Liver (tissue), 10 donors: ENCODE measurements at places on chromosomes 3 and 15. TPM values are rescaled to one million over a fixed set of nuclear protein-coding genes. Genes with fewer than 3 reads are reported as not detected.

DNA sequence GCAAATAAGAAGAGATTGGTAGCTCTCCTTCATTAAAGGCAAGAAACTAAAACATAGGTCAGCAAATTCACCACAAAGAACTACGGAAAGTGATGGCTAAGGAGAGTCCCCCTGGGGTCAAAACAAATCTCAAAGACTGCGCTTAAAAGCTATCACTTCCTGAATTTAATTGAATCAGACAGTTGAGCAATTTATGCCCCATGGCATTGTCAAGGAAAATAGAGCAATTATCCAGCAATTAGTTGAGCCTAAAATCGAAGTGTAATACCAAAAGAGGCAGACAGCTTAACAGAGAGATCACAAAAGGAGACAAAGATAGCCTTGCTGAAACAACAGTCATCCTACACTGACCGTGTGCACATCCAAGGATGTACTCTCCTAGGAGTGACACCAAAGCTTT is 74.4 kb upstream of the SCN10A start:
- no peak overlapping the region for H3K27ac ChIP-seq
- H3K4me1 ChIP-seq, result no peaks in the 10 kb centered on the region
- H3K36me3 ChIP-seq, result no peaks in the 10 kb centered on the region
- DNase-seq, result no peak

DNA sequence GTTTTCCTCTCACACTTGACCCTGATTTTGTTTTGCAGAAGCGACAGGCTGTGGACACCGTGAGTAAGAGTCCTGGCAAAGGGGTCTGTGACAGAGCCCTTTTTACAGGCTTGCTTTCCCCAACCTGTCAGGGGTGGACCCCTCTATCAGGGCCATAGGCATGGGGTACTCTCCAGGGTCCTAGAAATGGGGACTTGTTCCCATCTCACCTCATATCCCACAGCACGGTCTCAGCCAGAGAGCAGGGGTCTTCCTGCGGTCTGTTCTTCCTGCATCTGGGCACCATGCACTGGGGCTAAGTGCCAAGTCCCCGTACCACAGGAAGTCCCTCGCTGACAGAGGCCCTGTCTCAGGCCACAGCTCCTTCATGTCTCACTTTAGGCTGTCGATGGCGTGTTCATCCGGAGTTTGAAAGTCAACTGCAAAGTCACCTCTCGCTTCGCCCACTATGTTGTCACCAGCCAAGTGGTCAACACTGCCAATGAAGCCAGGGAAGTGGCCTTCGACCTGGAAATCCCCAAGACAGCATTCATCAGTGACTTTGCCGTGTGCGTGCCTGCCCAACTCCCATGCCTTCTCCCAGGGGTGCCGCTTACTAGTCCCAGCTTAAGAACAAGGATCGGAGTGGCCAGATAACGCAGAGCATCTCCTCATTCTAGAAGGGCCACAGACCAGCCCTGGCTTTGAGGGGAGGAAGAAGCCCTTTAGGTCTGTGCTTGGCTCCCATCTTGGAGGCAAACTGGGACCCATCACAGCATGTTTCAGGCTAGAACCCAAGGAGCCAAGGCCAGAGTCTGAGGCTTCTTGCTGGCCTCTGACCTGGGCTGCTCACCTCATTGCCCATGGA is 783 bp downstream of the ITIH1 start:
- H3K4me1 ChIP-seq, result peaks cover 70% of the 10 kb centered on the region
- H3K27me3 ChIP-seq, result no peaks in the 10 kb centered on the region
- DNase-seq, result peak; percentile 33

GRCh38 chr15:22893881-22894280 is 55.4 kb downstream of the NIPA2 start:
- no peak overlapping the region for H3K27ac ChIP-seq
- no peak for DNase-seq
- H3K36me3 ChIP-seq, result peaks cover 3% of the 10 kb centered on the region
- H3K4me1 ChIP-seq, result no peaks in the 10 kb centered on the region
- no peak overlapping the region for H3K4me3 ChIP-seq

- H3K36me3 ChIP-seq, result no peaks in the 10 kb centered on the region
- H3K4me1 ChIP-seq, result no peaks in the 10 kb centered on the region
These were observed 742.0 kb upstream of the LMCD1 start for GRCh38 chr3:7759630-7760029.

- H3K4me1 ChIP-seq, result no peaks in the 10 kb centered on the region
- no peaks in the 10 kb centered on the region for H3K27me3 ChIP-seq
- H3K36me3 ChIP-seq, result no peaks in the 10 kb centered on the region
- H3K27ac ChIP-seq, result no peak overlapping the region
These were observed 32.5 kb downstream of the BOC start for GRCh38 chr3:113243846-113244245.

- no peaks in the 10 kb centered on the region for H3K4me1 ChIP-seq
- H3K27me3 ChIP-seq, result no peaks in the 10 kb centered on the region
- no peaks in the 10 kb centered on the region for H3K36me3 ChIP-seq
- DNase-seq, result no peak
- H3K27ac ChIP-seq, result no peak overlapping the region
These were observed 9.2 kb downstream of the CD200R1 start for GRCh38 chr3:112965656-112966055.

GRCh38 chr3:189309400-189309975 is 137.7 kb downstream of the TPRG1 start:
- H3K36me3 ChIP-seq, result no peaks in the 10 kb centered on the region
- H3K4me1 ChIP-seq, result no peaks in the 10 kb centered on the region
- H3K27ac ChIP-seq, result no peak overlapping the region

GRCh38 chr3:133074977-133075376 is 36.8 kb downstream of the TMEM108 start:
- H3K27me3 ChIP-seq, result peaks cover 3% of the 10 kb centered on the region
- no peaks in the 10 kb centered on the region for H3K36me3 ChIP-seq
- no peak overlapping the region for H3K27ac ChIP-seq
- no peak overlapping the region for H3K4me3 ChIP-seq

- no peak overlapping the region for H3K27ac ChIP-seq
- H3K36me3 ChIP-seq, result no peaks in the 10 kb centered on the region
- DNase-seq, result no peak
- no peak overlapping the region for H3K4me3 ChIP-seq
- H3K4me1 ChIP-seq, result peaks cover 7% of the 10 kb centered on the region
These were observed 293.7 kb upstream of the GADL1 start for GRCh38 chr3:31188112-31188511.

DNA sequence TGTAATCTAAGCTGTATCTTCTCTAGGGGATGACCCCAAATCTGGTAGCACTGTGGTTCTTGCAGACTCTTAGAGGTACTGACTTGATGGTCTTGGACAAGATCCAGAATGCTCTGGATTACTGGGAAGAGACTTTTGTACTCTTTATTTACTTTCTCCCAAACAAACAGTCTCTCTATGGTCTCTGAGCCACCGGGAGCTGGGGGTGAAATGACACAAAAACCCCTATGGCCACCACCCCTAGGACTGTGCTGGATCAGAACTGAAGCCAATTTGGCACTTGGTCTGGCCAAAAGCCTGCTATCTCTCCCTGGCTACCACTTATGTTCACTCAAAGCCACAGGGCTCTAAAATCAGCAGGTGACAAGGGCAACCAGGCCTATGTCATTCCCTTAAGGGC is 50.2 kb upstream of the SI start:
- H3K27me3 ChIP-seq, result no peaks in the 10 kb centered on the region
- no peak for DNase-seq
- H3K27ac ChIP-seq, result no peak overlapping the region
- no peak overlapping the region for H3K4me3 ChIP-seq
- peaks cover 31% of the 10 kb centered on the region for H3K4me1 ChIP-seq
- H3K36me3 ChIP-seq, result no peaks in the 10 kb centered on the region

GRCh38 chr15:90011705-90012104 is 10.6 kb downstream of the ZNF710 start:
- no peak overlapping the region for H3K4me3 ChIP-seq
- DNase-seq, result no peak
- no peaks in the 10 kb centered on the region for H3K27me3 ChIP-seq
- H3K27ac ChIP-seq, result no peak overlapping the region
- no peaks in the 10 kb centered on the region for H3K4me1 ChIP-seq

DNA sequence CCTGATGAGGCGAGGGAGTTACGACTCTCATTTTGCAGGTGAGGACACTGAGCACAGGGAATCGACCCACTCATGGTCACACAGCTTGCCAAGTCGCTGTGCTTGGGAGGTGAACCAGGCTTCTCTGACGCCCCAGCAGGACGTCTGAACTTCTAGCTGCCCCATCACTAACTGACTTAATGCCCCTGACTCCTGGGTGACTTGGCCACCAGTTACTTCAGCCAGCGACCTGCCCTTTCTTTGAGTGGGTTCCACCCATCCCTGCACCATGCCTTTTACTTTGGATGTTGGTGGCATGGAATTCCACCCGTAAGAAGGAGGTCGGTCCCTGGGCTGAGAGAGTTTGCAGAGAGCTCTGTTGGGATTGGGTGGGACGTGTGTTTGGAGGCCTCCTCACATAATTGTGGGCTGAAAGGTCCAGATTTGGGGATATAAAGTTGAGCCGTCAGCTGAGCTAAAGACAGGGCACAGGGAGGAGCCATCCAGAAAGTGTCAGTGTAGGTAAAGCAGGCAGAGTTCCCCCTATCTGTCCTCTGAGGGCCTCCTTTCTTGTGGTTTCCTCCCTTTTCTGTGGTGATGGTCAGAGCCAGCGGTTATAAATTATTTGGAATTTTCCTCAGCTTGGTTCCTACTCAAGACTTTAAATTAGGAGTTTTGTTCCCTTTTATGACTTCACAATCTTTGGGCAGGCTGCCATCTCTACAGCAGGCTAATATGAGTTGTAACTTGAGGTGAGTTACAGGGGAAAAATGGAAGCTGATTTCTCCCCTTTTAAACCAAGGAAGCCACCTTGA is 55.0 kb downstream of the FLNB start:
- no peaks in the 10 kb centered on the region for H3K27me3 ChIP-seq
- no peak overlapping the region for H3K4me3 ChIP-seq
- H3K4me1 ChIP-seq, result peaks cover 67% of the 10 kb centered on the region
- H3K36me3 ChIP-seq, result no peaks in the 10 kb centered on the region
- peak overlapping the region; percentile 66 for H3K27ac ChIP-seq

DNA sequence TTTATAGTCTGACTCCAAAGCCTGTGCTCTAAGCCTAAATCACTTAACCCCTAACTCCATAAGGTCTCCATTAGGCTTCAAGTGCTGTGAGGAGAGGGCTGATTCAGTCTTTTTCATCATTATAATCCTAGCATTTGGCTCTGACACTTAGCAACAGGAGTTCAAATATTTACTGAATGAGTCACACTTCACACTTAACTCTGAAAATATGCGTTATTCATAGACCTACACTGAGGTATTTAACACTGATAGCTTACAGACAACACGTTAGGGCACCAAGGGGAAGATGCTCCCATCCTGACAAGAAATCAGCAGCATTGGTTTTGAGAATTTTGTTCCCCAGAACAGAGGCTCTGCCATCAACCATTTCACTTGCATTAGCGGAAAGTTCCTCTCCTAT is 53.5 kb downstream of the MSL2 start:
- no peak for DNase-seq
- H3K27me3 ChIP-seq, result no peaks in the 10 kb centered on the region
- H3K4me3 ChIP-seq, result no peak overlapping the region
- H3K4me1 ChIP-seq, result no peaks in the 10 kb centered on the region

DNA sequence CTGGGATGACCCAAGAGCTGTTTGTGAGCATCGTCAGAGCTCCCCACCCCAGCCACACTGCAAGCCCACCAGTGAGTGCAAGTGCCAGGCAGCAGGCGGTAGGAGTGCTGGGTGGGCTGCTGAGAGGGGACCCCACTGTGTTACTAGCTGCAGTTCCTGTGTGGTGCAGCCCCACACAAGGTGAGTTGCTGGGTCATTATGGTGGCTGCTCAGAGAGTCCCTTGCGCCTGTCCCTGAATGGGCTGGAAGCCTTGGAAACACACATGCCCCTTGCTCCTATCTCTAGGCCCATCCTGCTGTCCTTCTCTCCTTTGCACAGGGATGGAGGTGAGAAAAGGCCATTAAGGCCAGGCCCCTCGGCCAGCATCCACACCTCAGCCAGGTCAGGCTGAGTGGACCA is 83.7 kb downstream of the SEC22A start:
- no peaks in the 10 kb centered on the region for H3K4me1 ChIP-seq
- H3K27ac ChIP-seq, result no peak overlapping the region
- DNase-seq, result no peak
- no peak overlapping the region for H3K4me3 ChIP-seq

DNA sequence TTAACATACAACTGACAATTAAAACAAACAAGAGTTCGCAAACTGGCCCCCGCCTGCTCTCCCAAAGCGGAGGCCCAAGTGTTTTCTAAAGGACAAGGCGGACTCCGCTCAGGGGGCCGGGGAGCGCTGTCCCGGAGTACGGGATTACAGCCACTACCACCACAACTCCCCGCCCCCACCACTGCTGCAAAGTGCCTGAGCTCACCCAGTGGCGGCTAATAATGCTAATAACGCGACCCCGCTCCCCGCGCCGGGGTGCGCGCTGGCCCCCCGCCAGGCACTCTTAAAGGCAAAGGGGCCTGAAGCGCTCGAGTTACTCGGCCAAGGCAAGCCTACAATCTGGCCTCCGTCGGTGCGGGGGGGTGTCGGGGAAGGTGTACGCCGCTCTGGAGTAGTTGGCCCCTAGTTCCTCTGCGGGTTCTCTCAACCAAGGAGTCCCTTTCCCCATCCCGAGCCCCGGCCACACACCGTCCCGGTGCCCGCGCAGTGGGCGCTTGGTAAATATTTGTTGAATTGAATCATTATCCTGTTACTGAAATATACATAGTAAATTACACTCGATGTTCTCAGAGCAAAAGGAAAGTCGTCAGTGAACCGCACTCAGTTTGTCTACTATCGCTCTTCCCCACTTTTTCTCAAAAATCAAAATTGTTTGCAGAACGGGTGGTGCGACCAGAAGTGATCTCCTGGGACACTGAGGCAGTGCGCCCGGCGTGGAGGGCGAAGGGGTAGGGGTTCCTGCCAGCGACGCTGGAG is 827 bp downstream of the WNT5A start:
- peak; percentile 64 for DNase-seq
- peak overlapping the region; percentile 96 for H3K27ac ChIP-seq
- H3K27me3 ChIP-seq, result no peaks in the 10 kb centered on the region
- no peaks in the 10 kb centered on the region for H3K36me3 ChIP-seq
- peaks cover 27% of the 10 kb centered on the region for H3K4me1 ChIP-seq

DNA sequence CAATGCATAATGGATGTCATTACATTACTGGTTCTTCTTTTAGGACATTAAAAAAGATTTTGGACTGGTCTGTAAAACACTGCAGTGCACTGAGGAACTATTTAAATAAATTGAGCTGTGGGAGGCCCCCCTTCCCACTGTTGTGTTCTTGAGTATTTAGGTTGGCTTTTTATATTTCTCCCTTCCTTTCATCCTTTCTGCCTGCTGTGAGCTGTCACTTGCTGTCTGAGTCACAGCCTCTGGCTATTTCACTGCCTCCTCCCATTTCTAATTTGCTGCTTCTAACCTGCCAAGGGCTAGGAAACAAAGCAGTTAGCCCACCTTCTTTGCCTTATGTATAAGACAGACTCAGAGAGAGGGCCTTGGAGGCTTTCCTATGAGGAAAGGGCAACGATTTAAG is 89.0 kb upstream of the FNDC3B start:
- H3K36me3 ChIP-seq, result no peaks in the 10 kb centered on the region
- no peak overlapping the region for H3K27ac ChIP-seq
- H3K4me3 ChIP-seq, result no peak overlapping the region

The ALS2CL gene
- 22.9 TPM for total RNA-seq

The TLR9 gene
- not detected for total RNA-seq

The KLHL40 gene
- total RNA-seq, result not detected

The HYAL1 gene
- total RNA-seq, result 87.6 TPM

The USP4 gene
- total RNA-seq, result 17.7 TPM

The CEMIP gene
- total RNA-seq, result under 0.01 TPM

The CLN6 gene
- 21.2 TPM for total RNA-seq

The BFSP2 gene
- total RNA-seq, result not detected
